ENCODE measurements at places on chromosomes 12 and 14.

- no peak for DNase-seq
Observed at GRCh38 chr12:110957652-110958051, 37.3 kb upstream of the MYL2 start.

DNA sequence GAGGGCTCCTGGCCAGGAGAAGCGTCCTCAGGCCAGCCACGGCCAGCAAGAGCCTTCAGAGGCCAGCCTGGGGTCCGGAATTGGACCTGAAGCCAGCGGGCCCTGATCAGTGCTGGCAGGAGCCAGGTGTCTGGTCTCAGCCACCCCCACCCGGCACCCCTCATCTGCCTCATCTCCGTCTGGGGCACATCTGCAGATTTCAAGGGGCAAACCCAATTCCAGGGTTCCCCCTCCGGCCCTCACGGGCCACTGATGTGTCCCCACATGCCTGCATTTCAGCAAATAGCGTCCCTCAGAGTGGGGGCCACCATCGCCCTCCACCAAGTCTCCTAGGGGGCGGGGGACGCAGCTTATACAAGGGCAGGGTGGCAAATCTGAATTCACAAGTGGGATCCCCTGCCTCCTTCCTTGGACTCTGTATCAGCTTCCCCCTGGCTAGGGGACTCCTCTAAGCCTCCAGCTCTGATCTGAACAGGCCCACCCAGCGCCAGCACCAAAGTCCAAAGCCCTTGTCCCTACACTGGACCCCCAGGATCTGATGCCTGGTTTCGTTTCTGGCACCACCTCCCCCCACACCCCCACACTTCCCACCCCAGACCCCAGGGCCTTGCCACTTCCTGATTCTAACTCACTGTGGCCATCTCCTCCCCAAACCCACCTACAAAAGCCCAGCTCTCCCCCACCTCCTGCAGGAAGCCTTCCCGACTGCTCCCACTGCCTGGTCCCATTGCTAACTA, 10.1 kb downstream of the TMEM179 start:
- no peak for DNase-seq

- no peak for DNase-seq
Observed at GRCh38 chr12:145369-145960, 68.5 kb downstream of the SLC6A12 start.

DNA sequence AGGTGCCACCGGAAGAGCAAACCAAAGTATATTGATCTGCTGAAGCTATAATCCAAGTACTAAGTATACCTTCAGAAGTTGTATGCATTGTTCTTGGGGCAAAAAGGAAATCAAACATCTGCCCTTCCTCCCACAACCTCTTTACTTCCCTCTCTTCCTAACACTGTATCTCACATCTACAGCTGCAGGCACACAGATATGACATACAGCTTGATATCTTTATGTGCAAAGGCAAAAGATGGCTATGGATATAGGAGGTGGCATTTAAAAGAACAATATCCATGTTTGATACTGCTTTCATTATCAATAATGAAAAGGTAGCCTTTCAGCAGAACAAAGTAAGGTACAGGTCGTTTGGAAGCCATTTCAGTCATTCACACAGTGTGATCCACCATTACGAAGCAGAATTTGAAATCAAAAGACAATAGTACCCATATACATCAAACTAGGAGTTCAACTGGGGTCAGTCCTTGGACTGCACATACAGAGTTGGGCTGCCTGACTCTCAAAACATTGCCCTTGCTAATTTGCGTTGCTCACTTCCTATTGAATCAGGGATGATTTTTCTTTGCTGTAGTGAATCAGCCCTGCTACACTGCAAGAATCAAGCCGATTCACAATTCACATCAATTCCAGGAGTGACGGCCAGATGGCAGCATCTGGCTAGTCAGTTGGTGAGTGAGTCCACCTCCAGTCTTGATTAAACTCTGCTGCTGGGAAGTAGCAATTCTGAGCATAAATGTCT, 8.9 kb downstream of the ANG start:
- DNase-seq = peak; percentile 81

GRCh38 chr14:33586806-33587205, 364.1 kb downstream of the EGLN3 start:
- DNase-seq = no peak

All from lung (tissue), 17 donors.